MCF 10A (cell line): ENCODE measurements at places on chromosomes 13 and 19. TPM values are rescaled to one million over a fixed set of nuclear protein-coding genes. Genes with fewer than 3 reads are reported as not detected.

GRCh38 chr19:48392860-48393558 lies 459 bp upstream of the GRIN2D start:
- H3K36me3 ChIP-seq: peaks cover 16% of the 10 kb centered on the region
- DNase-seq: no peak

GRCh38 chr13:112466132-112467058 lies 90.2 kb downstream of the SPACA7 start:
- H3K4me3 ChIP-seq: no peak overlapping the region
- H3K36me3 ChIP-seq: no peaks in the 10 kb centered on the region
- H3K4me1 ChIP-seq: no peaks in the 10 kb centered on the region

The ITGBL1 gene
- 0.17 TPM in 1 of 2 replicates, not detected in the other for total RNA-seq

The ICAM3 gene
- total RNA-seq: 7.6 and 7.9 TPM in 2 replicates

DNA sequence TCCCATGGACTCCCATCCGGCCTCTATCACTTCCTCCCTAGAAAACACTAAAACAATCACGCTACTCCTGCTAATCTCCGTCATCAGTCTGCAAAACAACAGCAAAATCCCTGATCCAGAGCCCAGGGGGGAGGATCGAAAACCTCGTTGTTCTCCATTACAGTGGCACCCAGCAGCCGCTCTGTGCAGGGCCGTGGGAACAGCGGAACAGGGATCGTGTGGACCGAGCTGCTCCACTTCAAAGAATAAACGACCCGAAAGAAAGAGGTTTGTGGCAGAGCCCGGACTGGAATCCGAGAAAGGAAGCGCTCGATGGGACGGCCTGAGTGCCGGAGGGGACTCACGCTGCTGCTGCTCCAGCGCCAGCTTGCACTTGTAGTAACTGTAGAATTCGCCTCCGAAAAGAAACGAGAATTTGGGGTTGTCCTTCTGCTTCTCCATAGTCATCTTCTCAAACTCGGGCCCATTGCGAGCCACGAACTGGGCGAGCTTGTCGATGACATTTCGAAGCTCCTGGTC lies 652 bp downstream of the CHERP start:
- peak overlapping the region; percentile 81 for H3K4me3 ChIP-seq
- DNase-seq: peak; percentile 9
- peaks cover 44% of the 10 kb centered on the region for H3K36me3 ChIP-seq
- H3K27ac ChIP-seq: peak overlapping the region; percentile 63
- peaks cover 9% of the 10 kb centered on the region for H3K4me1 ChIP-seq
- no peaks in the 10 kb centered on the region for H3K27me3 ChIP-seq

The FPR2 gene
- not detected in 2 replicates for total RNA-seq

- no peaks in the 10 kb centered on the region for H3K36me3 ChIP-seq
- H3K4me3 ChIP-seq: no peak overlapping the region
- H3K4me1 ChIP-seq: no peaks in the 10 kb centered on the region
- no peak for DNase-seq
- H3K27me3 ChIP-seq: peaks cover 49% of the 10 kb centered on the region
Observed at GRCh38 chr13:23608701-23609413, 38.6 kb downstream of the TNFRSF19 start.

GRCh38 chr19:40081411-40081810 lies 9.3 kb downstream of the ZNF780A start:
- no peak overlapping the region for H3K27ac ChIP-seq
- H3K4me1 ChIP-seq: no peaks in the 10 kb centered on the region
- no peaks in the 10 kb centered on the region for H3K27me3 ChIP-seq
- H3K36me3 ChIP-seq: peaks cover 77% of the 10 kb centered on the region

GRCh38 chr13:99352351-99353245 lies 45.4 kb upstream of the GPR183 start:
- no peaks in the 10 kb centered on the region for H3K27me3 ChIP-seq
- no peak overlapping the region for H3K27ac ChIP-seq
- peaks cover 34% of the 10 kb centered on the region for H3K36me3 ChIP-seq
- no peak for DNase-seq
- no peaks in the 10 kb centered on the region for H3K4me1 ChIP-seq
- no peak overlapping the region for H3K4me3 ChIP-seq

DNA sequence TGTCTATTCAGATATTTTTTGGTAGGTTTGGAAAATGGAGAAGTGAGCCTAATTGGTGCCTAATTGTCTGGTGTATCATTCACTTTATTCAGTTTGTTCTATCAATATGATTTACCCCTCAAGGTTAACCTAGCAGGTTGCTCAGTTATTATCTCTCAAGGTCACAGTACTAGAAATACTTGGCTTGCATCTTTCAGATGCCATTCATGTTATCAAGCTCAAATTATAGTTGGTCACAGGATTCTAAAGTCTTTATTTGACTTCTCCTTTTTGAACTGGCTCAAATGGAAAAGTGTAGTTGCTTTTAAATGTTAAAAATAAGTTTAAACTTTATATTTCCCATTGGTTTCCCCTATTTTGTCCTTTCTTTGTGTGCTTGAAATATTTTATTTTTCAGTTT lies 2.6 kb downstream of the KCNRG start:
- no peaks in the 10 kb centered on the region for H3K4me1 ChIP-seq
- H3K27me3 ChIP-seq: no peaks in the 10 kb centered on the region
- peaks cover 63% of the 10 kb centered on the region for H3K36me3 ChIP-seq
- DNase-seq: no peak
- H3K27ac ChIP-seq: no peak overlapping the region

- H3K36me3 ChIP-seq: no peaks in the 10 kb centered on the region
- no peak overlapping the region for H3K27ac ChIP-seq
- no peaks in the 10 kb centered on the region for H3K27me3 ChIP-seq
Observed at GRCh38 chr13:95039415-95039814, 261.8 kb downstream of the ABCC4 start.
